ENCODE measurements at places on chromosomes 12 and 14.

- DNase-seq: no peak
Observed at GRCh38 chr14:34218881-34219280, 243.2 kb downstream of the SPTSSA start.

DNA sequence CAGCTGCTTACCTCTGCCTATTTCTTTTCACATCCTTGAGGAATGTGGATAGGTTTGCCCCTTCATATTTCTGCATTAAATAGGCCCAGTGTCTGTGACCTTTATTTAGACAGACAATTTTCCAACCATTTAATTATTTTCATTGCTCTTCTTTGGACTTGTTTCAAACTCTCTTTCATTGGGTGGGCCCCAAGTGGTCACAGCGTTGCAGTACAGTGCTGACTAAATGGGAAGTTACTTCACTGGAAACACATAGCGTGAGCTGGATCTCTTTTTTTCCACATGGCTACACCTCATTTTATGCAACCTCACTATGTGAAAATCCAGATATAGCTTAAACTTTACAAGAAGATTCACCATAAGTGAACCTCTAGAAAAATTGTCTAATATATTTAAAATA is 438.9 kb downstream of the ADAMTS20 start:
- no peak for DNase-seq

GRCh38 chr14:93318927-93319326 is 13.9 kb downstream of the BTBD7 start:
- no peak for DNase-seq

DNA sequence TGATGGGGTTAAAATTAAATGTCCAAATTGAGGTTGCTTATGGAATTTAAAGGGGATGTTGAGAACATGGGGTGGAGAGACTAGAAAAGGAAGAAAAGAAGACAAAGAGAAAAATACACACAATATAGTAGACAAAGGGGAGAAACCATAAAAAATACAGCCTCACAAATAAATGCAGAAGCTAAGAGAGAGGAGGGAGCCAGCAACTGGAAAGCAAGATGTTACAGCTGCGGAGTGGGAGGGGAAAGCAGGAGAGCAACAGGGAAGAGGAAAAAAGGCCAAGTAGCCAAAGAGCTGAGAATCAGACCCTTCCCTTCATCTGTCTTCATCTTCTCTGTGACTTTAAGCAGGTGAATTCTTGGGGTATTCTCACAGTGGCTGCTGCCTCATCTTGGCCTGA is 39.7 kb upstream of the SMUG1 start:
- DNase-seq: no peak

DNA sequence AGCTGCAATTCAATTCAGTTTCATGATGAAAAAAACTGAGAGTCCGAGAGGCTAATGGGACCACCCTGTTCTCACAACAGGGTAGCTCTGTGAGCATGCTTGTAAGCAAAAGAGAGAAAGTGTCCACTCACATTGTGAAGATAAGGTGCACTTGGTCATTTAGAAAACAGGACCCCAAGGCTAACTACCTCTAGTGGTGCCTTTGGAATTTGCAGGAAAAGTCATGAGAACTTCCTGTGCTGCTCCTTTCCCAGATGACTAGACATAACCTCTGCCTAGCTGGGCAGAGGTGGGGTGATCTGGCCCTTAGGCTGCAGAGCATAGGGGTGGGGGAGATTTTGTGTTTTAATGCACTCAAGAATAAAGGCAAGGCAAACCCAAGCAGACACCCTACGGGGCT is 118.9 kb downstream of the STAB2 start:
- no peak for DNase-seq

GRCh38 chr12:42583016-42583415 is 6.5 kb downstream of the PRICKLE1 start:
- DNase-seq: no peak

DNA sequence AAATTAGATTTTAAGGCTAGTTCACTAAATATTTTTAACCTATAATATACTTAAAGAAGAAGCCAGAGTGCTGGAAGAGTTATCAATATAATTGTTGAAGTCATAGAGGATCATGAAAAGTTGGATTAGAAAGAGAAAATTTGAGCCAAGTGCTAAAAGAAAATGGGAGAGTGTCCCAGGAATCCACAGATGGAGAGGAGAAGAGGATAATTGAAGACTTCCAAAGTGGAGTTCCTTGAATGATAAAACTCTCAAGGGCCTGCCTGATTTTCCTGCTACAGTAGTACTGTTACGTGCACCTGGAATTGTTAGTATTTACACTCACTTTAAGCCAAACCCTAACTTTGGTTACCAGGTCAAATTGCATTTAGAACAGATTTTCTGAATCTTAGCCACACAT is 113.2 kb downstream of the MSRB3 start:
- DNase-seq: no peak

DNA sequence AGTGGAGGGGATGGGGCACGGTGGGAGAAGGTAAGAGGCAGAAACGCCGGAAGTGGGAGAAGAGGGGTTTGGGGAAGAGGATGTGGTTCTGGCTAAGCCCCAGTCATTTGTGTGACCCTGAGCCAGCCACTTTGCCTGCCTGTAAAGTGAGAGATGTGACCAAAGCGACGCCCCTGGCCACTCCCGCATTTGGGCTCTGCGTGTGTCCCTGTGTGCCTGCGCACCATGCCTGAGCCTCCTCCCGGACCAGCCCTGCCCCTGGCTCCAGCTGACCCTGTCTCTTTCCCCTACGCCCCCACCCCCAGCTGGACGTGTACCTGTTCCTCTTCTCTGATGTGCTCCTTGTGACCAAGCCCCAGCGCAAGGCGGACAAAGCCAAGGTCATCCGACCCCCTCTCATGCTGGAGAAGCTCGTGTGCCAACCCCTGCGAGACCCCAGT is 8.0 kb downstream of the PLEKHG6 start:
- no peak for DNase-seq

GRCh38 chr12:2228535-2228934 is 175.7 kb downstream of the CACNA1C start:
- no peak for DNase-seq

GRCh38 chr12:52141306-52141705 is 50.5 kb downstream of the KRT80 start:
- no peak for DNase-seq

- DNase-seq: no peak
Observed at GRCh38 chr12:8698879-8699278, 1.1 kb downstream of the RIMKLB start.

DNA sequence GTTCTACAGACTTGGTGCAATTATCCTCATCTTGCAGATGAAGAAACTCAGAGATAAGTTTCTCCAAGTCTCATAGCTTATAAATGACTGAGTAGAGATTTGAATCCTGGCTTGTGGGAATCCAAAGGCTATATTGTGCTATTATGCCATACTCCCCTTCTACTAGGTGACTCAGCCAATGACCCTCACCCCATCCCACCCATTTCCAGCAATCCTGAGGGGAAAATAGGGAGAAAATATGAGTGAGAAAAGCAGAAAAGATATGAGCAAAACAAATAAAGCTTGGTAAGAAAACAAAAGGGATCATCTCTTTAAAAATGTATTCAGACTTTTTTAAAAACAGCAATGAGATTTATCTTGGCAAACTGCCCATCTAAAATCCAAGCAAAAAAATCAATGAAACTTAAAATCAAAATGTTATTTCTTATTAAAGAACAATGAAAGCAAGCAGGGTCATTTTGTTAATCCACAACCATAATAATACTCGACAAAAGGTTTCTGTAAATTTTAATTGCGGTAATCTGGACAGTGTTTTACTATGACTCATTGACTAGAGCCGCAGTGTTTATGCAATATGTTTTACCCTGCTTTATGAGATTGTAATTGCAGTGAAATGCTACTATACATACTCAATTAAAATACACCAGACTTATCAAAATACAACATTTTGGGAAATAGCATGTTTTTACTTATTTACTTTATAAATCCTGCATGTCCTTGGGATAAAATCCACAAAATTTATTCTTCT is 13.1 kb upstream of the LGR5 start:
- DNase-seq: no peak

GRCh38 chr12:49642370-49642802 is 19.0 kb downstream of the PRPF40B start:
- no peak for DNase-seq

- peak; percentile 25 for DNase-seq
Observed at GRCh38 chr12:34393086-34393820, 371.0 kb downstream of the ALG10 start.

GRCh38 chr14:81480741-81481140 is 52.9 kb downstream of the SEL1L start:
- no peak for DNase-seq

DNA sequence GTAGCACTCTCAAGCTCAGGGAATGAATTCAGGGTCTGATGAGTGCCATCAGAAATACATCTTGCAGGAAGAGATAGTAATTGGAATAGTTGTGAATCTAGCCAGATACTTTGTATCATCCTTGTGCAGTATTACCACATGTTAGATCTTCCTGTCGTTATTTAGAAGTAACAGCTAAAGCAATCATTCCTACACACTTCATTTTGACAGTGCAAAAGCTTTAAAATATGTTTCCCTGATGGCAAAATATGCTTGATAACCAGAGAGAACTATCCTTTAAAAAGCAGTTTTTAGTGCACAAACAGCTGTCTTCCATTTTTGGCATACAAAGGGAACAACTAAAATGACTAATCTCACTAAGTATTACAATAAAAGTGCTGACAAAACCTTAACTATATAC is 149.5 kb upstream of the SLC38A2 start:
- DNase-seq: no peak

DNA sequence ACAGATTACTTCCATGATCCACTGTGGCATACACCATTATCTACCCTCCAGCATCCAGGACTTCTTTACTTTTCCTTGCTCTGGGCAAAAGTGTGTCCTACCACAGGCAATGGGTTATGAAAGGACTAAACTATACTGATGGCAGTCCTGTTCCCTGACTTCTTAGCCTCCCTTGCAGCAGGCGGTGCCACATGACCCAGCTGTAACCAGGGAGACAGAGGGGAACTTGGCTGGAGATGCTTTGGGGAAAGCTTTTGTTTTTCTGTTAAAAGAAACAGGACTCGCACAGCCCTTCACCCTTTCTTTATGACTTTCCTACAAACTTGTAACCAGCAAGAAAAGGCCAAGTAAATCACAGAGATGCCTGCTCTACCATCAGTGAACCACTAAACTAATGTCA is 394.4 kb downstream of the PCNX1 start:
- DNase-seq: no peak

DNA sequence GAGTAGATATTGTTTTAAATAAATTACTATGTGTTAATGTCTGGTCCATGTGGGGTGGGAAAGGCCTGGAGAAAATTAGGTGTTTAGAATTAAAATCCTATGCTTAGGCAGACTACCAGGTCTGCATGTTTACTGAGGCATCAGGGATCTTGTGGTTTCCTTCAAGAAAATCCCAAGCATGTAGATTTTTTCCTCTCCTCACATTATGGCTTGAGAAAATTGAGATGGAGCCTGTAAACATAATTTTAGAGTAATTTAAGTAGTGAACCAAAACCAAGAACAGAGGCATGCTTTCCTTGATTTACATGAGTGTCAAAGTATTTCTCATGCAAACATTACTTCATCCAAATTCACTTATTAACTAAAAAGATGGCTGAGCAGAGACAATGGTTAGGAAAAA is 823.7 kb downstream of the AACS start:
- DNase-seq: no peak

All from head of caudate nucleus (tissue), 42 donors.